ENCODE measurements at places on chromosomes 4 and X.

GRCh38 chrX:57822398-57822797 is 87.9 kb downstream of the ZXDA start:
- no peak for DNase-seq

DNA sequence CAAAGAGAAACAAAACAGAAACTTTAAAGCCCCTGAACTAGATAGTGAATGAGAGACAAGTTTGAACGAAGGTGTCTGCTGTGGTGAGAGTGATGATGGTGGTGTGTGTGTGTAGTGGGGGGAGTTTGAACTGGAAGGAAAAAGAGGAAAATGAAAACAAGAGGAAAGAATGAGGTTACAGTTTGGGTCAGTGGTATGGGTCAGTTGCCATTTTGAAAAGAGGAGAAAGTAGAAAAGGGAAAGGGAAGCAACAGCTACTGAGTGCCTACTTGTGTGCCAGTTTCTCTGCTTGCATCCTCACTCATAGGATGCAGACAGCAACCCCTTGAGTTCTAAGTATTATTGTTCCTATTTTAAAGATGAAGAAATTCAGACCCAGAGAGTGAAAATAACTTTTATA is 26.0 kb downstream of the NHSL2 start:
- no peak for DNase-seq

- no peak for DNase-seq
Observed at GRCh38 chr4:6041800-6042199, 23.6 kb upstream of the C4orf50 start.

DNA sequence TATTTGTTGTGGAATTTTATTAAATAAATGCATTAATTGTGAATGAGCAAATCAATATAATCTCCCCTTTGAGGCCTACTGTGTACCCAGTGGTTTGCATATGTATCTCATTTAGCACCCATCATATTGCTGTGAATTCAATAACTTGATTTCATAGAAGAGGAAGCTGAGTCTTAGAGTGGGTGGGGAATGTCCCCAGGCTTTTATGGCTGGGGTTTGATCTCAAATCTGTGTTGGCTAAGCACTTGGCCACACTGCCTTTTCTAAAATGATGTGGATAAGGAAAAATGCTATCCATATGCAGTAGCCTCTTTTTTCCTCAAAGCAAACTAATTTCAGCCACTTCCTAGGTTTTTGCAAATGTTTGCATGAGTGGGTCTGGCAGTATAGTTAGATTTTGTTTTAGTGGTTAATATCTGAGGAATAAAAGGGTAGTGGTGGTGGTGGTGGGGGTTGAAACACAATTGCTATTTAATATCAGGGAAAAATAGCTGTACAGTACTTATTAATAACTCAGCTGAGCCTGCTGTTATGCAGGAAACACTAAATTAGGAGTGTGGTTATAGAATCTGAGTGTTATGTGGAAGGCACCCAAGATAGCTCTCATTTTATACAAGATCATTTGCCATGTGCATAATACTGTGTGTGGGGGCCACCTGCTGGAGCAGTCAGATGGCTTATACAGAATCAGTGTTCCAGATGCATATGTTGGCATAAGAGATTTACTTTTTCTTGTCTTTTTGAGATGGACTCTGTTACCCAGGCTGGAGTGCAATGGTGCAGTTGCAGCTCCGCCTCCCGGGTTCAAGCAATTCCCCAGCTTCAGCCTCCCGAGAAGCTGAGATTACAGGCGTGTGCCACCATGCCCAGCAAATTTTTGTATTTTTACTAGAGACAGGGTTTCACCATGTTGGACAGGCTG is 108.0 kb downstream of the TMEM131L start:
- DNase-seq = peak; percentile 9

DNA sequence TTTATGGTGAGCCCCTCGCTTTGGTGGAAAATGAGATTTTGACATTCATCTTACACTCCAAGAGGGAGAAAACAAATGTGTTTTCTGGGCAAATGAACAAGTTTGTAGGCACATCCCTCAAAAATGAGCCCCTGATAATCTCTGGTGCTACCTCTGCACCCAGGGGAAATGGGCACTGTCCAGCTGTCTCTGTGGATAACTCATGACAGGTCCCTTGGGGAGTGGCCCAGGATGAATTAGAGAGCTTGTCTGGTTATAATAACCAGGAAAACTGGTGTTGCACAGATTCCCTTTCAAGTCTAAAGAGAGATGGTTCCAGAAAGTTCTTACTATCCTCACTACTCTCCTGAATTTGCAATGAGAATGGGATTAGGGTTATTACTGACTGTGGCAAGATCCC is 7.5 kb downstream of the RASL11B start:
- no peak for DNase-seq

GRCh38 chrX:74343343-74344279 is 39.6 kb downstream of the ZCCHC13 start:
- DNase-seq = peak; percentile 73

DNA sequence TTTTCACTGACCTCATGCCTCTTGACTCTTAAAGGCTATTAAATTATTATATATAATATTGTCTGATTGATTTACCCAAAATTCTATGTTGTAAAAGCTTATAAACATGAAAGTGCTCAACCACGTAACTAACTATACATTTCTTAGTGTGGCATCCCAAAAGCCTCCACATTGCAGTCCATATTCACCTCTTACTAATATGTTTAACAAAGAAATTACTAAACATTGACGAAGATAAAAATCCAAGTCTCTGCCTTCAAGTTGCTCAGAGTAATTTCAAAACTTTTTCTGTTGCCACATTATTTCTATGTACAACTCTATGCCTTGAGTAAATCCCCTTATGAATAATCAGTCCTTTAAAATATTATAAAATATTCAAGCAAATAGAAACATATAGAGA is 14.4 kb downstream of the DDIT4L start:
- no peak for DNase-seq

Data from urothelium cell line (cell line).